Stomach (tissue), 19 donors: ENCODE measurements at places on chromosomes 13 and 19. TPM values are rescaled to one million over a fixed set of nuclear protein-coding genes. Genes with fewer than 3 reads are reported as not detected.
A peak's percentile ranks its signal among the peaks of the same experiment; 100 is the strongest.

DNA sequence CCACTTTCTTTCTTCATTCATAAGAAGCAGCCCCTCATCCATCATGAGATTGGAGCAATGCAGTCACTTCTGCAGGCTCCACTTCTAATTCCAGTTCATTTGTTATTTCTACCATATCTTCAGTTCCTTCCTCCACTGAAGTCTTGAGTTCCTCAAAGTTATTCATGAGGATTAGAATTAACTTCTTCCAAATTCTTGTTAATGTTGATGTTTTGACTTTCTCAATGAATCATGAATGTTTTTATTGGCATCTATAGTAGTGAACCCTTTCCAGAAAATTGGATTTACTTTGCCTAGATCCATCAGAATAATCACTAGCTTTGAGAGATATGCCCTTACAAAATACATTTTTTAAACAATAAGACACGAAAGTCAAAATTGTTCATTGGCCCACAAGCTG lies 2567.7 kb upstream of the PCDH20 start:
- H3K4me1 ChIP-seq = no peaks in the 10 kb centered on the region
- H3K27ac ChIP-seq = no peak overlapping the region
- no peaks in the 10 kb centered on the region for H3K27me3 ChIP-seq
- H3K36me3 ChIP-seq = no peaks in the 10 kb centered on the region
- H3K4me3 ChIP-seq = no peak overlapping the region

GRCh38 chr19:55116232-55116858 lies 1.1 kb downstream of the PPP1R12C start:
- H3K4me1 ChIP-seq = peaks cover 65% of the 10 kb centered on the region
- H3K4me3 ChIP-seq = peak overlapping the region; percentile 86
- no peaks in the 10 kb centered on the region for H3K27me3 ChIP-seq
- H3K36me3 ChIP-seq = peaks cover 16% of the 10 kb centered on the region
- DNase-seq = peak; percentile 83
- H3K27ac ChIP-seq = peak overlapping the region; percentile 95

DNA sequence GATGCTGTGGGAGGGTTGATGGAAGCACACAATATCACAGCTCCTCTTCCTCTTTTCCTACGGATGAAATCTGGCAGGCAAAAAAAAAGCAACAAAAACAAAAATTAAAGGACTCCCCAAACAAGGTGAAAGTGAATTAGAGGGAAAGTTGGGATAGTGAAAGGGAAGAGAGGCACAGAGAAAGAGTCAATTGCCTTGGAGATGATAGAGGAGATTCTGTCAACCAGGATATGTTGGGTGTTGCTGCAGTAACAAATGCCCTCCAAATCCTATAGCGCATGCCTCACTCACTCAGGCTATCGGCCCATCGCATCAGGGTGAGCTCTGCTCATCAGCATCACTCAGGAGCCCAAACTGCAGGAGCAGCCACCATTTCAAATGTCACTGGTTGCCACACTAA lies 119.1 kb downstream of the DLEU7 start:
- H3K4me3 ChIP-seq = no peak overlapping the region
- DNase-seq = no peak

The ZNF701 gene
- polyA plus RNA-seq = 4.2 TPM

The CILP2 gene
- polyA plus RNA-seq = not detected

The BEST2 gene
- 0.08 TPM for polyA plus RNA-seq

The PTPRS gene
- 9.9 TPM for polyA plus RNA-seq

DNA sequence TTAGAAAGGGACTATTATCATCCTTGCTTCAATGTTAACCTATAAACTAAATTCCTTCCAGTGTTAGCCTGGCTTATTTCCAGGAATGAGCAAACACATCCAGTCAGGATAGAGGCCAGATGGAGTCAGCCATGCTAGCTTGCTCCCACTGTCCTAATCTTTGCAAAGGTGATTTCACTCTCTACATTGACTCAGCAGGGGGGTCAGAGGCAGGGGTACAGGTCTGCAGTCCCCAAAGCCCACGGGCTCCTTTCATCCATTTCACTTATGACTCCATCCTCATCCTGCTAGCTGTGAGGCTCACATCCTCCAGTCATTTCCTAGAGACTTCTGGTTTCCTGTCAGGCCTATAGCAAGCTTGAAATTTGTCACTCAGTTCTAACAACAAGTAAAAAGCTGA lies 63.4 kb upstream of the CEACAM8 start:
- H3K36me3 ChIP-seq = no peaks in the 10 kb centered on the region
- DNase-seq = peak; percentile 20
- H3K27ac ChIP-seq = no peak overlapping the region

GRCh38 chr13:45519493-45519892 lies 54.8 kb downstream of the COG3 start:
- no peaks in the 10 kb centered on the region for H3K27me3 ChIP-seq
- H3K27ac ChIP-seq = peak overlapping the region; percentile 32
- peaks cover 15% of the 10 kb centered on the region for H3K4me1 ChIP-seq

DNA sequence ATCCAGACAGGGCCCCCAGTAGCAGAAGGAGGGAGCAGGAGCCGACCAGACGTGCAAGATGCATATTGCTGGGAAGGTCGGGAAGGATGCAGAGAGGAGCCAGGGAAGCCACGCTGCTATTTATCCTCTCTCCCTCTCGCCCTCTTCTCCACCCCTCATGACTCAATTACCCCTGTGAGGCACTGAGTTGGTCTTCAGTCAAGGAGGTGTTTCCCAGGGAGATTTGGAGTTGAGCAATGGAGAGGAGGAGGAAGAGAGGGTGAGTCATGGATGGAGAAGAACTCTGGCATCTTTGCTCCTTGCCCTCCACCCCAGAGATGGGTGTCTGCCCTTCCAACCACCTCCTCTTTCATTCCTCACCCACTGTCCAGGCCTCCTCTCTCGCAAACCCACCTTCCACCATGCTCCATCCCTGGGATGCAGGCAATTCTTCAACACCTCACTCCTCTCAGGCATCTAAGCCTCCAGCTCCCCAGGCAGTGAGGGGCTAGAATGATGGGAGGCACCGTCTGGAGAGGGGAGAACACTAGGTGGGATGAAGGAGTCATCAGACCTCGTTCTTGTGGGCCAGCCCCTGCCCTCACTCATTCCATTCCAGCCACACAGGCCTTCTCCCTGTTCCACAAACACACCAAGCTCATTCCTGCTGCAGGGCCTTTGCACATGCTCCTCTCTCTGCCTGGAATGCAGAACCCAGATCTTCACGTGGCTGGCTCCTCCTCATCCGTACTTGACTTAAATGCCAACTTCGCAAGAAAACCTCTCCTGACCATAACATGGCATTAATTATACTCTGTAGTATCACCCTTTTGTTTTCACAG lies at the start of gene SBSN:
Gene SBSN (minus strand): TSS at position 94 of the 821 bp plus-strand sequence. CDS start 30 bp downstream, at position 64.
- H3K27me3 ChIP-seq = peaks cover 34% of the 10 kb centered on the region
- no peak within 1 kb of the TSS for H3K4me3 ChIP-seq
- DNase-seq = no peak
- peaks cover 6% of the 10 kb centered on the region for H3K4me1 ChIP-seq

DNA sequence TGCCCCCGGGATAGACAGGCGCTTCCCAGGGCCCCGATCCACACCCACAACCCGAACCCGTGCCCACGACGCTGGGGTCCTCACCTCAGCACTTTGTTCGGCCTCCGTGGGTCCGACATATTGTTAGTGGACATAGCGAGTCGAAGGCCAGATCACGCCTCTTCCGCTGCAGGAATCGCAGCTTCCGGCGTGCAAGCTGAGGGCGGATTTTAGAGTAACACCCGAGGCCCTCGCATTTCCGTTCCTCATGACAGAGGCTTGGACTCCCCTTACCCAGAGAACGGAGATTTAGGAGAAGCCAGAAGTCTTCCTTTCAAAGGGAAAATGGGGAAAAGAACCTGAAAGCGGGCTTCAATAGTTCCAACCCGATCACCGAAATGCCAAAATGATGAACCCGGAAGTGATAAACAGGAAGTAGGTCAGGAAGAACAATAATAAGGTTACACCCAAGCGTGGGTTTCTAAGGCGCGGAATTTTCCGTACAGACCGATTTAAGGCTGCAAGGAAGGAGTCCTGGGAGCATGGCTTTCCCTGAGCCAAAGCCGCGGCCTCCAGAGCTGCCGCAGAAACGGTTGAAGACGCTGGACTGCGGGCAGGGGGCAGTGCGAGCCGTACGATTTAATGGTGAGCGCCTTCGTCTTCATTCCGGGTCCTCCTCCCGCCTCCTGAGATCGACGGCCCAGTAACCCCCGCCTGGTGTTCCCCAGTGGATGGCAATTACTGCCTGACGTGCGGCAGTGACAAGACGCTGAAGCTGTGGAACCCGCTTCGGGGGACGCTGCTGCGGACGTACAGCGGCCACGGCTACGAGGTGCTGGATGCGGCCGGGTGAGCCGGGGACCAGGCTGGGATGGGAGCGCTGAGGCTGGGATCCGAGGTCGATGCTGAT lies 2.9 kb downstream of the WDR83 start:
- peaks cover 55% of the 10 kb centered on the region for H3K4me1 ChIP-seq
- H3K27me3 ChIP-seq = no peaks in the 10 kb centered on the region
- H3K27ac ChIP-seq = peak overlapping the region; percentile 96

DNA sequence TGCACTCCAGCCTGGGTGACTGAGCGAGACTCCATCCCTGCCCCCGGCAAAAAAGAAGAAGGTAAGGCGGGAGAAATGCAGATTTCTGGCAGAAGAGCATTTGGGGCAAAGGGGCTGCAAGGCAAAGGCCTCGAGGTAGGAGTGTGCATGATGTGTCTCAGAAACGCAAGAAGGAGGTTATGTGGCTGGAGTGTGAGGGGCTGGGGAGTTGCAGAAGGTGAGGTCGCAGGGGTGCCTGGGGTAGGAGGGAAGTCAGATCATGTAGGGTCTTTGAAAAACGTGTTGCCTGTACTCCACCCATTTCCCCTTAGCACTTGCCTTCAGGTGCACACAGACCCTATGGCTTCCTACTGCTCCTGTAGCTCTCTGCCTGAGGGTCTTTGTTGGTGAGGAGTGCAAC lies 29.9 kb downstream of the KCTD15 start:
- H3K4me1 ChIP-seq = no peaks in the 10 kb centered on the region
- H3K4me3 ChIP-seq = no peak overlapping the region
- H3K27ac ChIP-seq = no peak overlapping the region

DNA sequence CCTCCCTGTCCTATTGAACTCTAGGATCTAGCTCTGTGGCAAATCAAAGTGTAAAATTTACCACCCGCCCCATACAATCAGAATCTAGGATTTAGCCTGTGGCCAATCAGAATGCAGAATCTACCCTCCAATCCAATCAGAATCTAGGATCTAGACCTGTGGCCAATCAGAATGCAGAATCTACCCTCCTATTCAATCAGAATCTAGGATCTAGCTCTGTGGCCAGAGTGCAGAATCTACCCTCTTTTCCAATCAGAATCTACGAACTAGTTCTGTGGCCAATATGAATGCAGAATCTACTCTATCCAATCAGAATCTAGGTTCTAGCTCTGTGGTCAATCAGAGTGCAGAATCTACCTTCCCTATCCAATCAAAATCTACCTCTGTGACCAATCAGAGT lies 25.8 kb downstream of the PRKD2 start:
- peaks cover 96% of the 10 kb centered on the region for H3K36me3 ChIP-seq
- no peaks in the 10 kb centered on the region for H3K27me3 ChIP-seq
- no peak for DNase-seq

The CERS1 gene
- 0.53 TPM for polyA plus RNA-seq

GRCh38 chr19:18317961-18318800 lies 4.7 kb downstream of the LSM4 start:
- peak; percentile 60 for DNase-seq
- H3K27ac ChIP-seq = peak overlapping the region; percentile 95
- peaks cover 50% of the 10 kb centered on the region for H3K4me1 ChIP-seq
- peaks cover 20% of the 10 kb centered on the region for H3K36me3 ChIP-seq

- H3K27me3 ChIP-seq = no peaks in the 10 kb centered on the region
- no peak overlapping the region for H3K27ac ChIP-seq
- no peak for DNase-seq
- H3K36me3 ChIP-seq = no peaks in the 10 kb centered on the region
- H3K4me3 ChIP-seq = no peak overlapping the region
These were observed 196.0 kb downstream of the KLF5 start for GRCh38 chr13:73254827-73255226.

DNA sequence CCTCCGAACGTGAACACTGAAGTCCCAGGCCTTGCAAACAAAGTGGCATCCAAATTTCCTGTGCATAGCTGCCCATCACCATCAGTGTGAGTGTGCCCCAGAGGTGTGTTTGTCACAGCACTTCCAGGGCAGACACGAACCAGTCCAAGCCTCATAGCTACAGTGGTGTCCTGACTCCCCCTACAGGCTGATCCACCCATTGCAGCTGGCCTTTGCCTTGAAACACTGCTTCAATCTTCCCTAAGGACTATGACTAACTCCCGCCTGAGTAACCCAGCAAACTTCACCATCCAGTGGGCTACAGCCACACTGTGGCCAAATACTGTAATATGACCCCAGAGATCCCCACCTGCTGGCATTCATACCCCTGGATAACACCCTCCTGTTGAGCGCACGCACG lies 3.9 kb downstream of the ZNF266 start:
- no peak overlapping the region for H3K27ac ChIP-seq
- no peak for DNase-seq
- H3K4me1 ChIP-seq = peaks cover 16% of the 10 kb centered on the region
- no peaks in the 10 kb centered on the region for H3K27me3 ChIP-seq
- H3K36me3 ChIP-seq = peaks cover 69% of the 10 kb centered on the region

The OR7A17 gene
- polyA plus RNA-seq = not detected

The ZNF442 gene
- polyA plus RNA-seq = 2.0 TPM

- H3K4me3 ChIP-seq = no peak overlapping the region
- peaks cover 4% of the 10 kb centered on the region for H3K4me1 ChIP-seq
- H3K36me3 ChIP-seq = no peaks in the 10 kb centered on the region
- H3K27ac ChIP-seq = no peak overlapping the region
- H3K27me3 ChIP-seq = no peaks in the 10 kb centered on the region
These were observed 166.9 kb downstream of the DLEU7 start for GRCh38 chr13:50676602-50677001.

- H3K4me1 ChIP-seq = peaks cover 5% of the 10 kb centered on the region
- no peaks in the 10 kb centered on the region for H3K36me3 ChIP-seq
- no peak for DNase-seq
These were observed 7.0 kb upstream of the F10 start for GRCh38 chr13:113115363-113116205.
